ENCODE measurements at places on chromosomes 6 and 20. TPM values are rescaled to one million over a fixed set of nuclear protein-coding genes. Genes with fewer than 3 reads are reported as not detected.

HDGFL1 gene
- total RNA-seq, result not detected

NR2E1 gene
- total RNA-seq, result not detected

MAP7 gene
- 1.3 TPM for total RNA-seq

CABLES2 gene
- 1.0 TPM for total RNA-seq

HLA-DQB1 gene
- total RNA-seq, result not detected

SLC35D3 gene
- not detected for total RNA-seq

KIF6 gene
- 0.33 TPM for total RNA-seq

FRK gene
- total RNA-seq, result 1.6 TPM

AHI1 gene
- 28.1 TPM for total RNA-seq

LZTS3 gene
- total RNA-seq, result 7.5 TPM

WFDC12 gene
- total RNA-seq, result not detected

BICRAL gene
- 8.8 TPM for total RNA-seq

TRIM10 gene
- total RNA-seq, result not detected

IRF4 gene
- total RNA-seq, result not detected

LY6G6F gene
- total RNA-seq, result not detected

GRM1 gene
- 0.07 TPM for total RNA-seq

LRRC73 gene
- total RNA-seq, result 0.78 TPM

GPLD1 gene
- total RNA-seq, result 0.46 TPM

FABP7 gene
- not detected for total RNA-seq

ALDH5A1 gene
- total RNA-seq, result 1.9 TPM

SNX5 gene
- 59.6 TPM for total RNA-seq

Measured in smooth muscle cell of the pulmonary artery (primary cell).